ENCODE measurements at places on chromosomes 4 and X.

GRCh38 chr4:152443859-152444258, 92.0 kb downstream of the FBXW7 start:
- no peak for DNase-seq

DNA sequence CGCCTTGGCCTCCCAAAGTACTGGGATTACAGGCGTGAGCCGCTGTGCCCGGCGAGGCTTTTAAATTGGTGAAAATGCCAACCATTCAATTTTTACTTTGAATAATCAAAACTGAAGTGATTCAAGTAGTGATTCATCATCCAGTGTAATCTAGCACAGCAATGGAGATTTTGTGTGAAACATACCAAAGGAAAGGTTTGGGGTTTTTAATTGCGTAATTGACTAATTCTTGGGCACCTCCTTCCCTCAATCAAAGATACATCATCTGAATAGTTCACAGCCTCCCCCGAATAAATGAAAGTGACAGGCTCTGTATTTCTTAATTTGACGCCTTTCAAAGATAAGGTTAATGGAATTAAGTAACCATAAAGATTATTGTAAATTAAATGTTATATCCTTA, 69.0 kb downstream of the DMD start:
- DNase-seq, result no peak

DNA sequence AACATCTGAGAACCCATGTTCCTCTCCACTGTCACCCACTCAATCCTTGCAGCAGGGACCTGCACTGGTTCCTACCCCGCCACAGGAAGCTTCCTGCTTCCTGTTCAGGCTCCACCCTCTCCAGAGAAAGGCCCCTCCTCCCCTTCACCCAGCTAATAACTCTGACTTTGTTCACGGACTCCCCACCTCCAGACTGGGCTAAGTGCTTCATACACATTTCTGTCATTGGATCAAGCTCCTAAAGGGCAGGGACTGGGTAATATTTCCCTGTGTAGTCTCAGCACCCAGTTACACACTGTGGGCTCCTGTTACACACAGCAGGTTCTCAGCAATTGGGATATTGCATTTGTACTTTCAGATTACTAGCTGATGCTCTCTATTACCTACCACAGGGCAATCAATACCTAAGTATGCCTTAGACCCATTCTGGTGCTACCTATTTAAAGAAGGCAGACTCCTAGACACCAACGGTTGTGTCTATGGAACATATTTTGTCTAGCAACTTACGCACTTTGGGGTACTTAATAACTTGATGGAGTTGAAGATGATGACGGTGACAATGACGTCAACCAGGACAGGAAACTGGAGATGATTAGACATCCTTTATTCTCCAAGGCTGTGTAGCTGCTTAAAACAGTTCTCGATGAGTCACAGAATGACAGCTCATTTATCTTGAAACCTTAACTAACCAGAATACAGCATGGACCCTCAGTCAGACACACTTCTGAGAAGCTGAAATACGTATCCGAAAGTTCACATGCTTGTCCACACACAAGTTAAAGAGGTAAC, 58.1 kb downstream of the MAML3 start:
- no peak for DNase-seq

DNA sequence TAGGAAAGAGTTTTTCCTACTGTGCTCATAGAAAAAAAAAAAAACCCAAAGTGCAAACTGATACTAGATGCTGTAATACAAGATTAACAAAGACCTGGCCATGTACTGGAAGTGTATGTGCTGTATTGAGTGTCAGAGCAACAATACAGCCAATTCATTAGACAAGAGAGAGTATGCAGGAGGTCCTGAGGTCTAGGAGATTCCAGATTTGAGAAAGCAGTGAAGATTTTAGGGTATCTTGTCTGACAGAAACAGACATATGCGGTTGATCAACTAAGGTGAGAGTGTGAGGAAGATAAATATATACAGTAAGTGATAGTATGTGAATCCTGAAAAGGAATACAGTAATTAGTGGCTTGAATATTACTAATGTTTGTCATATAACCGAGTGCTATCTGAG, 3.0 kb downstream of the GPR174 start:
- DNase-seq, result no peak

DNA sequence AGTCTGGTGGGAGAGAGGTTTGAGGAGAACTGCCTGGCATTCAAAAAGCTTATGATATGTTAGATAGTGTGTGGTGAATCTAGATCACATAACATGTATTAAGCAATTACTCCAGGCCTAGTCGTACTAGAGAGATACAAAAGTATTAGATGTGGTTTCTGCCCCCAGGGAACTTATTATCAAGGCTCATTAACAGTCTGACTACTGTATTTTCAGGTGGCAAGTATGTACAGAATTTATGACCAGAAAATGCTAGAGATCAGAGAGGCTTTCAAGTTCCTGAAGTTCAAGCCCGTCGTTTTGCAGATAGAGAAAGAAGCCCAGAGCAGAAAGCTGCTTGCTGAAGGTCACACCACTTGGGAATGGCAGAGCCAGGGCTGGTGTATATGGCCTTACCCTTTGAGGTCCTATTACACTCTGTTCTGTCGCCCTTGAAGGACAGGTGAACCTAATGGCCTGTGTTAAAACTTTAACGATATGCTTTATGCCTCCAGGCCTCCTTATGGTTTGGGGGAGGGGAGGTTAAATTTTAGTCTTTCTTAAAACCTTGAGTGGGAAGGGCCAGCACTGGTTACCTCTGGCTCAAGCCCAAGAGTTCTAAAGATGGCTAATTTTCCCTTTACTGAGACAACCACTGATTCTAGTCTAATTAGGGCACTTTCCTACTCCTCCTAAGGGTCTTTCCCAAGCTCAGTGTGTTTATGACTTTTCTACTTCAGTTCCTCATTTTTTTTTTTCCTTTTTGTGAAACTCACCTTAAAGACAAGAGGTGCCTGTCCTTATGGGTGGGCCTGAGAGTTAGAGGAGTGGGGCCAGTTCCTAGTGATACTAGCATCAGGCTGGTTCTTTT, 19.9 kb downstream of the TMEM164 start:
- DNase-seq, result no peak

DNA sequence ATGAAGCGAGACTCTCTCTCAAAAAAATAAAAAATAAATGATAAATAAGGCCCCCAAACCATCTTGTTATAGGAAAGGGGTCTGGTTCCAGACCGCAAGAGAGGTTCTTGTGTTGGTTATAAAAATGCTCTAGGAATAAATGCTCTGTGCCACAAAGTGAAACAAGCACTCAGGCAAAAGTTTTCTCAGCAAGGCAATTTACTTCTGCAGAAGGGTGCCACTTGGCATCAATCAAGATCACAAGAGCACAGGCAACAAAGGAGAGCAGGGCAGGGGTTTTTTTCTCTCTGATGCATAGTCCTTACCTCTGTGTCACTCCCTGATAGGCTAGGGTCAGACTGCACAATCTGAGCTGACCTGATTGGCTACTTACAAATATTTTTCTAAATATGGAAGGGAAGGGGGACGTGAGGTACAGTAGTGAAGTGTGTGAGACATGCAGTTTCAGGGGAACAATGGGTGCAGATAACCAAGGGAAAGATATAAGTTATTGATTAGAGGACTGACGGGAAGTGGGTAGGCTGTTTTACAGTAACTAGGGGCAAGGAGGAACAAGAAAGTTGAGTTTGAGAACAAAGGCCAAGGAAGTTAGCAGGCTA, 29.8 kb upstream of the FUNDC1 start:
- DNase-seq, result no peak

DNA sequence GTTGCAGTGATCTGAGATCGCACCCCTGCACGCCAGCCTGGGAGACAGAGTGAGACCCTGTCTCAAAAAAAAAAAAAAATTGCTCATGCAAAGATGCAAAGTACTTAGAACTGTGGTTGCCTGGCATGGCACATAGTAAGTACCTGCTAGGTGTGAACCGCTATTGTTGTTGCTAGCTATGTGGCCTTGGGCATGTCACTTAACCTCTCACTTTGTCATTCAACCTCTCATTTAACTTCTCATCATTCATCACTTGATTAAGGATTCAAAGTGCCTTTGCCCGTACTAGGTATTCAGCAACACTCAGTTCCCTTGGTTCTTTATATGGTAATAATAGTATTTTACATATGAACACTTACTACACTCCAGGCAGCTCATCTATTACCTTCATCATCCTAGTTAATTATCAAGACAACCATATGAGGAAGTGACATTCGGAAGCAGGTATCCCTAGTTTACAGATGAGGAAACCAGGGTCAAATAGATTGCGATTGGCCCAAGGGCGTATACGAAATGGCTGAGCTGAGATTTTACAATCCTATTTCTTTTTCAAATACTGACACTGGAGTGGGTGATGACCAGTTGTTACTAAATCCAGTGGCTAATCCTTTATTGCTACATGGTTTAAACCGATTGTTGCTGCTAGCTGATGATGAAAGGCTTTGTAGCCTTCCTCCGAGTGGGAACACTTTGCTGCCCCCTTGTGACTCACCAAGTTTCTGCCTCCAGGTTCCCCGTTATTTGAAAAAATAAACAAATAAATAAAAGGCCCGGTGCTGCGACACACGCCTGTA, 28.8 kb upstream of the SOWAHD start:
- DNase-seq, result peak; percentile 49

DNA sequence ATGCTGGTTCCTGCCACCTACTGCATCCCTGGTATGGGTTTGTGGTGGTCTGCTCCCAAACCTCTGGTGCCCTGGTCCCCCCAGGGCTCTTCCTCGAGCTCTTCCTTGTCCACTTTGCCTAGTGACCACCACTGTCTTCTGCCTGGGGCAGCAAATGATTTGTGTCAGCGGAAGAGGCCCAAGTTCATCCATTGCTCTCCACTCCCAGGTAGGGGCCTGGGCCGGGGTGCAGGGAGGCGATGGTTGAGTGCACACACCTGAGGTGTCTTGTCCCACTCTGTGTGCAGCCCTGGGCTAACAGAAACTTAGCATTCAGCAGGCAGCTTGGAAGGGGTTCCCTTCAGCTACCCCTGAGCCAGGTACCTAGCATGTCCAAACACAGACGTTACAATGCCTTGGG, 75.6 kb upstream of the SOX3 start:
- DNase-seq, result no peak

- no peak for DNase-seq
Observed at GRCh38 chr4:184934961-184935360, 83.3 kb upstream of the HELT start.

DNA sequence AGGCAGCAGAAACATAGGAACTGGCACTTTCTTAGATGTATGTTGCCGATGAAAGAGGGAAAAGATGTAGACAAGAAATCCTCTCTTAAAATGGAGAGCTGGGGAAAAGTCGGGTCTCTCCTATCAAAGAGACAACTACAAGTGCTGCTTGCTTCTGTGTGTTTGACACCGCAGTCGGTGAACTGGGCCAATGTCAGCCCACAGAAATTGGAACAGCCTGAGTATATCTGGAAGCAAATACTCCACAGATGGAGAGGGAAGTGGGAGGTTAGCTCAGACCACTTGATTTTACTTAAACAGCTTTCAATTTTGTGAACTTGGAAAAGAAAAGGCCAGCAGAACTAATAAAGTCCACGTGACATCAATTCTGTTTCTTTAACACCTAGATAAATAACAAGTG, 230.9 kb upstream of the FAT1 start:
- no peak for DNase-seq

DNA sequence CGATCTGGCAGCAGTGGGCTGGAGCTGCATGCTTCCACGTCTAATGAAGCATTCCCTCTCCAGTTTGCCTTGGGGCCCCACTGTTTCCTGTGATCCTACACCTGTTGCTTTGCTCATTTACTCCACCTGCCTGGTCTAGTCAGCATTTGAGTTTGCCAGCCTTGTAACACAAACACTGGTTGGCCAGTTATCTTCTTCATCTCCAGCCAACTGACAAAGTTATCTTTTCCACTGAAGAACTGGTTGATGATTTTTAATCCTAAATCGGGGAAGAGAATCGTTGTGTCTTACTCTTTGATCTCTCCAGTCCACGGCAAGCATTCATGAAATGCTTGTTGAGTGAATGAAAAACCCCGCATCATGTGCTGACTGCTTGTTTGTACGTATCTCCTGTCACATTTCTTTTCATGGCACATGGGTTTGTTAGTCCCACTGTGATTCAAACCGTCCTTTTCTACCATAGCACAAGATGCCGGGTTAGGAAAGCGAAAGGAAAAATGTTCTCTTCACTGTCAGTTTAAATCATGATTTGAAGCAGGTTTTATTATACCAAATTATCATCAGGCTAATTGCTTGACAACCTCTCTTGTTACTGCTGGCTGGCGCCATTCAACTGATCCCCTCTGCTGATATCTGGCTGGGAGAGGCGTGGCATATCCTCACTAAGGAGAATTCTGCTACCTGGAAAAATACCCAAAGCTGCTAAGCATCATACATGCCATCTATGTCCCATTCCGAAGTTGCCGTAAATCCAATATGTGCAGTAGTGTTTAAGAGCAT, 144.8 kb downstream of the SHROOM3 start:
- DNase-seq, result no peak
